Esophagus mucosa (tissue), 1 donor: ENCODE measurements at places on chromosomes 3 and 15. TPM values are rescaled to one million over a fixed set of nuclear protein-coding genes. Genes with fewer than 3 reads are reported as not detected.

SI gene
- total RNA-seq: not detected

GLCE gene
- total RNA-seq: 16.0 TPM

HCLS1 gene
- total RNA-seq: 5.1 TPM

CA12 gene
- 138 TPM for total RNA-seq

NIT2 gene
- 48.7 TPM for total RNA-seq

IL20RB gene
- 94.7 TPM for total RNA-seq

CCDC9B gene
- total RNA-seq: 21.3 TPM

NRG4 gene
- total RNA-seq: 1.6 TPM

CCR3 gene
- not detected for total RNA-seq

WDR49 gene
- 0.16 TPM for total RNA-seq

DAZL gene
- not detected for total RNA-seq

WDR93 gene
- not detected for total RNA-seq

HCN4 gene
- total RNA-seq: not detected

HHLA2 gene
- not detected for total RNA-seq

ROPN1 gene
- total RNA-seq: not detected

BBX gene
- total RNA-seq: 19.9 TPM

NANOGP8 gene
- total RNA-seq: 0.44 TPM

OXTR gene
- 0.16 TPM for total RNA-seq

GRM7 gene
- total RNA-seq: not detected

C3orf80 gene
- 5.9 TPM for total RNA-seq
